ENCODE measurements at places on chromosomes 5 and 9.

DNA sequence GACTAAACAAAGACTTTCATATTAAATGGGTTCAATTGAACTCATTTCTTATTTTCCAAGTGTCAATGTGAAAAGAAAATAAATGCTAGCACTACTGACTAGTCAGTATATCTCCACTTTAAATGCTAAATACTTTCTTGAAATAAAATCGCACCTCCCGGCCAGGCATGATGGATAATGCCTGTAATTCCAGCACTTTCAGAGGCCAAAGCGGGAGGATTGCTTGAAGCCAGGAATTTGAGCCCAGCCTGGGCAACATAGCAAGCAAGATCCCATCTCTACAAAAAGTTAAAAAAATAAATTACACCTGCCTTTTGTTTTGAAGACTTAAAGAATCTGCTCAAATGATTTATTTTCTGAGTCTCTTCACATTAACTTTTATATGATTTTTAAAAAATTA lies 34.7 kb downstream of the WDR36 start:
- no peak for DNase-seq

DNA sequence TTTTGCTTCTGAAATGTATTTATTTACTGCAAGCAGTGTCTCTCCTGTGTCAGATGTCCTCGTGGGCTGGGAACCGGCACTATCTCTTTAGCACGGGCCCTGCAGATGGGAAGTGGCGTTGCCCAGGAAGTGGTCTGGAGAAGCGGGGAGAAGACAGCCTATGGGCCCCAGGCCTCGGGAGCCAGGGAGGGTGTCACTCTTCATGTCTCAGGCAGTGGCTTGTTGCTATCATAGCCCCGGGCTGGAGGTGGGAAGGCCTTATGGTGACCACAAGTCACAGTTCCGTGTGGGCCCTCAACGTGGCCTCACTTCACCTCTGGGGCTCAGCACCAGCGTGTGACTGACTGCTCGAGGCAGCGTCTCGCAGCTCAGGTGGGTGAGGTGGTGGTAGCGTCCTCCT lies 41.4 kb downstream of the SYK start:
- DNase-seq: no peak

- no peak for DNase-seq
Observed at GRCh38 chr5:59749782-59750520, 143.6 kb downstream of the PDE4D start.

- no peak for DNase-seq
Observed at GRCh38 chr5:145787001-145787400, 48.1 kb downstream of the PRELID2 start.

DNA sequence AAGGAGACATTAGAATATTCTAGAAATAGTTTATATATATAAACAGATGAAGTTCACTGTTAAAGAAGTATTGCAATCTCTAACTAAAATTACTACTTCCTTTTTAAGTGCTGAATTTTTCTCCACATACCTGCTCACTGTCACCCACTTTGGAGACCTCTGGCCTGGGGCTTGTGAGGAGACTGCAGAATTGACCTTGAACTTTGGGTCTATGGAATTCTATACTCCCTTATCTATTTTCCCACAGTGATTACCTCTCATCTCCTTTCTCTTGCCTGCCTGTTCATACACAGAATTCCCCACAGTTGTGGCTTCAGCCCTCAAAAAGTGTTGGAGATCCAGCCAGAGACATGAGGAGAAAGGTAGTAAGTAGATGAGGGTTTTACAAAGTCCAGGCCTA lies 45.4 kb downstream of the LARP1 start:
- DNase-seq: no peak

DNA sequence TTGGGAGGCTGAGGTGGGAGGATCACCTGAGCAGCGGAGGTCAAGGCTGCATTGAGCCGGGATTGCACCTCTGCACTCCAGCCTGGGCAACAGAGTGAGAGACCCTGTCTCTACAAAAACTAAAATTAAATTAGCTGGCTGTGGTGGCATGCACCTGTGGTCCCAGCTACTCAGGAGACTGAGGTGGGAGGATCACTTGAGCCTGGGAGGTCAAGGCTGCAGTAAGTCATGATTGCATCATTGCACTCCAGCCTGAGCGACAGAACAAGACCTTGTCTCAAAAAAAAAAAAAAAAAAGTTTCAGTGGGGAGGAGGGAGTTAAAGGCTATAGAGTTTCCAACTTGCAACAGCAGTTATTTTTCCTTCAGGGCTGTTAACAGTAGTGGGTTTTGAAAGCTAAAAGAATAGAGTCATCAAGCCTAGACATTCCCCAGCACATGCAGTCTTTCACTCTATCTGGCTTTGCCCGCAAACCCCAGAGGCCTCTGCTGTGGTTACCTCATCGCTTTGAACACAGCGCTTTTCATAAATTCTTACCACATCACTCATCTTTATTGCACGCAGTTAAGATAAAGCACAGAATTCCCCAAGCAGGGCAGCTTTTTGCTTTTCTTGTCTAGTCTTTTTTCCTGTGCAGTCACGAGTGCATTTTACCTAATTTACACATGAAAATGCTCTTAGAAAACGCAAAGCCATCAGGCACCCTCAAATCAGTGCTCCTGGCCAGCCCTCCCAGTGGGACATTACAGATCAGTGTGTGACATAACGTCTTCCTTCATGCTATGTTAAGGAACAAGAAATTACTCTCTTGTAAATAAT lies 8.7 kb upstream of the SLC2A8 start:
- no peak for DNase-seq
